ENCODE measurements at places on chromosomes 12 and 14.

- DNase-seq: no peak
Observed at GRCh38 chr14:54653712-54654469, 87.0 kb downstream of the SAMD4A start.

GRCh38 chr12:4438834-4439596, 6.6 kb downstream of the FGF6 start:
- DNase-seq: no peak

DNA sequence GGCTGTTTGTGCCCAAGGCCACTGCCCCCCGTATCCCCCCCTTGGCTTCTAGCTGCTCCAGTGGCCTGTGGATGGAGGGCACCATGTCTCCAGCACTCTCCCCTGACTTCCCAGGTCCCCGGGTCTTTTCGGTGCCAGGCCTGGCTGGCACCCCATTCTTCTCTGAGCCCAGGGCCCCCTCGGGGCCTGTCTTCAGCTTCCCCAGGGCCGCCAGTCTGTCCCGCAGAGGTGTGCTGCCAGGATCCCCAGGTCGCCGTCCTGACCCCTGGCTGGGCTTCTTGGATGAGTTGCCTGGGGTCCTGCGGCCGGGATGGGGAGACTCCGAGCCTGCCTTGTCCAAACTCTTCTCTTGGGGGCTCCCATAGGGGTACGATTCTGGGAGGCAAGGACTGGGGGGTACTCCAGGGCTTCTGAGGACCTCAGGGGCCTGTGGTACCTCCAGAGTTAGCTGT, 32.5 kb downstream of the NCKAP5L start:
- no peak for DNase-seq

- DNase-seq: no peak
Observed at GRCh38 chr12:128627659-128628058, 196.1 kb downstream of the SLC15A4 start.

DNA sequence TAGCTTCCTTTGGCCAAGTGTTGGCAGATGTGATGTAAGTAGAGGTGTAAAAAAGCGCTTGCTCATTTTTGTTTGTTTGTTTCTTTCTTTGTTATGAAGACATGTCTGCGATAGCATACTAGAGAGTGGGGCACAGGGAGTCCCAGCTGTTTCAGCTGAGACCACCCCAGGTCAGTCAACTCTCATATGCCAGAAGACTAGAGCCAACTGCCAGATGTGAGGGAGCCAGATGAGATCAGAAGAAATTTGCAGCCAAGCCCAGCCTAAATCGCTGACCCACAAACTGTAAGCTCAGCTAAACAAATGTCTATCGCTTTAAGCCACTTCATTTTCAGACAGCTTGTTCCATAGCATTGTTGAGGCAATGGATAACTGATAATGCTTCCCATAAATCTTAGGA, 397.1 kb downstream of the APAF1 start:
- no peak for DNase-seq

DNA sequence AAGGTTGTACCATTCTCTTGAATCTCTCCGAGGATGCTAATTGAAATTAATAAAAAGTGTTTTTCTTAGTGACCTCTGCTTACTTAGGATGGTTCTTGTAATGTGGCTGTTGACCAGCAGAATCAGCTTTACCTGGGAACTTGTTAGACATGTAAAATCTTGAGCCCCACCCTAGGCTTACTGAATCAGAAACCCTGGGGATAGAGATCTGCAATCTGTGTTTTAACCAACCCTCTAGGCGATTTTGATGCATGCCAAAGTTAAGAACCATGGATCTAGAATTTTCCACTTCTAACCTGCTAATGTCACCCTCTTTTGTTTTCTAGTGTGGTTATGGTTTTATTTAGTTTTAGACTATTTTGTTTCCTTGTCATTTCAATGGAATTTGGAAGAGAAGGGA, 6.5 kb downstream of the NUBPL start:
- DNase-seq: no peak

DNA sequence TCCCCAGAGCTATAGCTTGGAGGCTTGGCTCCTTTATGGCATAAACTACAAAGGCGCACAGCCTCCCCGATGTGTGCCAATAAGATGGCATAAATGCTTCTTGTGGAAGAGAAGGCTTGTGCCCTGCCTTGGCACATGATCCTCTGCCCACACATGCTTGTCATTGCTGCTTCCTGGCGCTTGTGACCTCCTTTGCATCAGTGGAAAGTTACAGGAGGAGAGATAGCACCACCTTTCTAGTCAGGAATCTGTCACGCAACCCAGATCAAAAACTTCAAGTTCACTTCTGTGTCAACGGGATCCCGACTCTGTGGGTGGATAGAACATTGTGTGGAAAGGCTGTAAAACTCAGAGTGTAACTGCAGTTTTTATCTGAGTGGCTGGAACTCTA, 183.8 kb upstream of the HIF1A start:
- DNase-seq: peak; percentile 18

- no peak for DNase-seq
Observed at GRCh38 chr14:96081767-96082400, 42.7 kb downstream of the C14orf132 start.

Measured in caudate nucleus (tissue), 63 donors.